Transverse colon (tissue), 4 donors: ENCODE measurements at places on chromosomes 6 and 20. TPM values are rescaled to one million over a fixed set of nuclear protein-coding genes. Genes with fewer than 3 reads are reported as not detected.

Gene ZBTB46
- 5.2 TPM for total RNA-seq

GRCh38 chr6:21200134-21200870 lies 393.2 kb upstream of the SOX4 start:
- DNase-seq: no peak

- DNase-seq: no peak
Measured at GRCh38 chr6:148307405-148307804, 35.2 kb upstream of the SASH1 start.

DNA sequence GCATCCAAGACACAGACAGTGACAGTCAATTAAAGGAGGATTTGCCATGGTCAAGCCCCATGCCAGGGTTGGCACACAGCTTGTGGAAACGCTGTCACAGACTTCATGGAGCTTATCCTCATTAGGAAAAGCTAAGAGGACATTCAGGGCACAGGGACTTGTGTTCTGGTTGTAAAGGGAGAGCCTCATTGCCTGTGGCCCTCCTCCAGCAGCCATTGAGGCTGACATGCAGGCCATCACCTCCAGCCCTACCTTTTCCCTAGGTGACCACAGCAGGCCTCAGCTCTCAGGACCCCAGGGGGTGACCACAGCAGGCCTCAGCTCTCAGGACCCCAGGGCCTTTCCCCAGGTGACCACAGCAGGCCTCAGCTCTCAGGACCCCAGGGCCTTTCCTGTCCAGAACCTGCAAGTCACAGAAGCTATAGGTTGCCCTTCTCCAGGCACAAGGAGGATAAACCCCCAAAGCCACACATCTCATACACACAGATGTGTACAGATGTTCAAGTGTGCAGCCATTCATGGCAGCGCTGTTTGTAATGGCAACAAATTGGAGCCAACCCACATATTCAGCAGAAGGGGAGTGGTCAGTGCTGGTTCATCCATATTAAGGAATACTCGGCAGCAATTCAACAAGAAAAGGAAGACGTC lies 26.1 kb downstream of the DUSP22 start:
- no peak for DNase-seq

DNA sequence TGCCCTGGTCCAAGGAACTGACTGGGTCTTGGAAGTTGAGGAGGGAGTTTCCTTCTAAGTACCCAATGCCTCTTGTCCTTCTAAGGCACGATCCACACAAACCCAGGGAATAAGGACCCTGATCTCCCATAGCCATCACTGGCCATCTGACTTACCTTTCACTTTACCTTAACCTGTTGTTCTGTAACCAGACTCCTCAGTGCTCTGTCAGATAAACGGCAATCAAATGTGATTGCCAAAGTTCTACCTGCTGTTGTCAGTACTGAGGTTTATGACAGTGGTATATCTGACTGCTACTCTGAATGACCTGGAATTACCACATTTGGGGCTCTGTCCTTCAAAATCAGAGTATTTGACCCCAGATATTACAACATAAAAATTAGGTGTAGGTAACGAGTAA lies 49.8 kb downstream of the HMGN3 start:
- no peak for DNase-seq

Gene RSPO4
- total RNA-seq: not detected

DNA sequence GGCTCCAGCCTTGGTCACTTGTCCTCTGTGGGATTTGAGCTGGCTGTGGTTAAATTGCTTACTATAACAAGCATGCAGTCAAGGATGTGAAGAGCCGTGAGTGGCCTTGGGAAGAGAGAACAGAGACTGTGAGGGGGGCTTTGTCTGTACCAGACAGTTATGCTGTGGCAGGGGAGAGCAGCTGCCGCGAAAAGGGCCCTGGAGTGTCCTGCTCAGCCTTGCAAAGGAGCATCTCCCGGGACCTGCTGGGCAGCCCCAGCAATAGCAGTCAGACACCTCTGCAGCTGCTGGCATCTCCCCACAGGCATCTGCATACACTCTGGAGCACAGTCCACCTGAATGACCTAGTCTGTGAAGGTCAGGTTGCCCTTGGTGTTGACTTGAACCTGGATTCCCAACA lies 6.3 kb downstream of the EBF4 start:
- no peak for DNase-seq

Gene KIAA1755
- 3.7 TPM for total RNA-seq

DNA sequence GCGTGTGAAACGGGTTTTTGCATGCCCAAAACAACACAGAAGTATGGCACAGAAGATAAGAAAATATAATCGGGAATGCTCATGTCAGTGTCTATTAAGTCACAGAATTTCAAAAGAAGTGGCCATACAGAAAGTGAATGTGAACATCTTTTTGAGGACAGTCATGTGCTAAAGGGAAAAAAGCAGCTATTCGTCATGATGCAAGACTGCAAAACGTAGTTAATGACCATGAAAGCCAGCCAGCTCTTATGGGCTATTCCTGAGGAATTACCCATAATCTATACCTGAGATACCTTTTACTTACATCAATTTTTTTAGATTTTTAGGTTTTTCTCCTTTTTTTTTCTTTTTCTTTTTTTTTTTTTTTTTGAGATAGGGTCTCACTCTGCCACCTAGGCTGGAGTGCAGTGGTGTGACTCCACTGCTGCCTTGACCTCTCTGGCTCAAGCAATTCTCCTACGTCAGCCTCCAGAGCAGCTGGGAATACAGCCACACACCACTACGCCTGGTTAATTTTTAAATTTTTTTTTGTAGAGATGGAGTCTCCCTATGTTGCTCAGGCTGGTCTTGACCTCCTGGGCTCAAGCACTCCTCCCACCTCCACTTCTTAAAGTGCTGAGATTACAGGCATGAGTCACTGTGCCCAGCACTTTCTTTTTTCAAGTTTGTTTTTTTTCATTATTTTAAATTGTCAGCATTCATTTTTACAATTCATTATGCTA lies 18.1 kb upstream of the ZBP1 start:
- no peak for DNase-seq

- no peak for DNase-seq
Measured at GRCh38 chr6:3194535-3195419, 32.7 kb downstream of the TUBB2B start.

DNA sequence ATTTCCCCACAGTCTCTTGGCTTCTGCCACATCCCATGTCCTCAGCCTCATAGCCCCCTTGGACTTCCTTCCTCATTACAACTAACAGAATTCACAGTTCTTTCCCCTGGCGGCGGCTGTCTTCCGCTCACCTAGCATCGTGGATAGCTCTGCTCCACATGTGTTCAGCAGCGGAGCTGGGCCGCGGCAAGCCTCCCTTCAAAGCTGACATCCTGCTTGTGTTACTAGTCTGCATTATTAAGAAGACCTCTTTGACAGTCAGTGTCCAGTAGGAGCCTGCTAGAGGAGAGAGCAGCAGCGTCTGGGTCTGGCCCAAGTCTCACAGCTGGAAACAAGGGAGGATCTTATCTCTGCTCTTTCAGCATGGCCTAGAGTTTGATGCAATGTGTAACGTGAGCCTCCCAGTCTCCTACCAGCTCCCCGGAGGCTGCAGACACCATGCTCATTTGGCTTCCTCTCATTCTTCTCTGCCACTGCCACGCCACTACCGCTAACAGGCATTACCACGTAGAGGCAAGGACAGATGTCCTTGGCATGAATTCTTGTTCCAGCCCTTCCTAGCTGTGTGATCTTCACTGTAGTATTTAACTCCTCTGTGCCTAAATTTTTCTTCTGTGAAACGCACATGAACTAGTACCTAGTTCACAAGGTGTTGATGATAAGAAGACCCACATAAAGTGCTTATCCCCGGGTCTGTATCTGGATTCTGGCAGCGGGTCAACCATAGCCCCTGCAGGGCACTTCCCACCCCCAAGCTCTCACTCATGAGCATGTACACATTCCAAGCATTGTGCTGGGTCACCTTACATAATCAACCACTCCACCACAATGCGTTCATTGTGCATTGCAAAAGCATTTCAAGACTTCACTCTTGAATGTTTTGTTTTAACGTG lies 107.1 kb upstream of the BACH2 start:
- DNase-seq: no peak
